Lower leg skin (tissue), 4 donors: ENCODE measurements at places on chromosomes 11 and 22. TPM values are rescaled to one million over a fixed set of nuclear protein-coding genes. Genes with fewer than 3 reads are reported as not detected.

Gene SLC6A5
- not detected for total RNA-seq

Gene F2
- total RNA-seq, result not detected

Gene DNAJC4
- 29.8 TPM for total RNA-seq

Gene TRAF6
- total RNA-seq, result 13.7 TPM

Gene MICAL2
- total RNA-seq, result 117 TPM

Gene NFAM1
- total RNA-seq, result 1.3 TPM

Gene MMP13
- total RNA-seq, result not detected

Gene ANO5
- 0.91 TPM for total RNA-seq

Gene EEF1G
- total RNA-seq, result 2,484 TPM

Gene CECR2
- 2.7 TPM for total RNA-seq

Gene TTC28
- total RNA-seq, result 13.7 TPM

Gene ZBTB16
- total RNA-seq, result 167 TPM

Gene BAIAP2L2
- 2.3 TPM for total RNA-seq

Gene C11orf98
- total RNA-seq, result 36.5 TPM

Gene RAB38
- 26.9 TPM for total RNA-seq

Gene AMOTL1
- 65.4 TPM for total RNA-seq

Gene NELL1
- 0.15 TPM for total RNA-seq

Gene SPON1
- total RNA-seq, result 4.8 TPM

Gene APOBEC3B
- total RNA-seq, result not detected

Gene OR6T1
- total RNA-seq, result not detected

Gene MOGAT2
- total RNA-seq, result 12.6 TPM

Gene BEST1
- 0.89 TPM for total RNA-seq

Gene KDM4E
- total RNA-seq, result not detected

Gene H19
- 64.3 TPM for total RNA-seq

Gene IGHMBP2
- total RNA-seq, result 33.3 TPM

Gene FAM111B
- total RNA-seq, result 1.1 TPM

Gene TAF1D
- 92.5 TPM for total RNA-seq

Gene MOV10L1
- total RNA-seq, result not detected

Gene AQP11
- total RNA-seq, result not detected

Gene DSCAML1
- 0.08 TPM for total RNA-seq

Gene MYRF
- total RNA-seq, result not detected

Gene RFPL2
- total RNA-seq, result not detected

Gene GDPD4
- not detected for total RNA-seq

Gene ESRRA
- total RNA-seq, result 100 TPM

Gene MPEG1
- total RNA-seq, result 2.1 TPM

Gene PIH1D2
- 0.38 TPM for total RNA-seq

Gene NUDT8
- total RNA-seq, result 42.1 TPM

Gene ALDH3B1
- total RNA-seq, result 6.2 TPM

Gene CEND1
- not detected for total RNA-seq

Gene XKR3
- total RNA-seq, result not detected

Gene TRIM6
- total RNA-seq, result 2.7 TPM

Gene OR8G5
- not detected for total RNA-seq

Gene DEFB131B
- total RNA-seq, result not detected

Gene SLC22A9
- total RNA-seq, result not detected

Gene MUC6
- not detected for total RNA-seq

Gene GPHA2
- total RNA-seq, result not detected
